ENCODE measurements at places on chromosomes 1 and 21. TPM values are rescaled to one million over a fixed set of nuclear protein-coding genes. Genes with fewer than 3 reads are reported as not detected.

- DNase-seq, result no peak
Measured at GRCh38 chr1:220604926-220605325, 77.0 kb downstream of the MARK1 start.

- DNase-seq, result no peak
Measured at GRCh38 chr1:14263225-14263624, 335.3 kb upstream of the KAZN start.

- no peak for DNase-seq
Measured at GRCh38 chr1:23163395-23163794, 5.3 kb downstream of the LUZP1 start.

DNA sequence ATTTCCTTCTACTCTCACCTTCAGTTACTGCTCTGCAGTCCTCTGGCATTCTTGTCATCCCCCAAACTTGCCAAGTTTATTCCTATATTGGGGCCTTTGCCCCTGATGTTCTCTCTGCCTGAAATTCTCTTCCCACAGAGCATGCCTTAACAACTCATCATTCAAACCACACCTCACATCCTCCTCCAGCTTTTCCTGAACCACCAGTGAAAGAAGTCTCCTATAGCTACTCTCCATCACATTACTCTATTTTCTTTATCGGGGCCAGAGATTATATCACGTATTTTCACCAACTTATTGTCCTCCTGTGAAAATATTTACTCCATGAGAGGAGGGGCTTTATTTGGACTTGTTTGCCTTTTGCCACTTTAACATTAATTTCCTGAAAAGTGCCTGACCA is 32.1 kb downstream of the EXTL2 start:
- DNase-seq, result no peak

DNA sequence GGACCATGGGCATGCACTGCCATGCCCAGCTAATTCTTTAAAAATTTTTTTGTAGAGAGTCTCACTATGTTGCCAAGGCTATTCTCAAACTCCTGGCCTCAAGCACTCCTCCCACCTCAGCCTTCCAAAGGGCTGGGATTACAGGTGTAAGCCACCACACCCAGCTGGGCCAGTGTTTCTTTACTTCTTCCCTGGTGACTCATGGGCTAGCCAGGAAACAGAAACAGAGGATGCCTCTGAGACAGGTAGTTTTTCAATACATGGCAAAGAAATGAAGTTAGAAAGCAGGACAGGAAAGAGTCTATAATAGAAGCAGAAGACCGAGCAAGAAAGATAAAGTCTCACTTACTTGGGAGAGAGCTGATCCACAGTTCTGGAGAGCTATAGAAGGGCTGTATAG is 7.6 kb upstream of the C1orf74 start:
- no peak for DNase-seq

GRCh38 chr1:7107109-7107830 is 322.0 kb downstream of the CAMTA1 start:
- DNase-seq, result no peak

GRCh38 chr1:235075777-235076308 is 52.8 kb downstream of the TOMM20 start:
- DNase-seq, result no peak

GRCh38 chr21:45938811-45939520 is 42.6 kb upstream of the COL6A1 start:
- no peak for DNase-seq

DNA sequence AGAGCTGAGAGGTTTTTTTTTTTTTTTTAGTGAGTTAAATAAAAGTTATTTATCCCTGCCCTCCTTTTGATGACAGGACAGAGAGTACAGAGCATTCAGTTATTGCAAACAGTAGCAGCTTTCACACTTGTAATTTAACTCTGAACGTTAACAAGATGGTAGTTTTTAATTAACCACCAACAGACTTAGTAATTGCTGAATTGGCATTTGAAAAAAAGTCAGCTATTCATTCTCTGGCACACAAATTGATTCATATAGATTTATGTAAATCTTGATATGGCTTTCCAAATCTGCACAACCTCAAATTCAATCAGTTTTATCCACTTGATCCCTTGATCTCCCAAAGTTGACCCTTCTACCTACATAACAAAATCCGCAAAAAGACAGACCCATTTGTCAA is 918 bp downstream of the LEMD1 start:
- no peak for DNase-seq

HMCN1 gene
- polyA plus RNA-seq, result 78.0 TPM
